ENCODE measurements at places on chromosomes 5 and 9.
A peak's percentile ranks its signal among the peaks of the same experiment; 100 is the strongest.

- no peak for DNase-seq
Measured at GRCh38 chr5:143374496-143375217, 28.8 kb downstream of the NR3C1 start.

GRCh38 chr5:148033134-148033533, 30.6 kb upstream of the SPINK5 start:
- DNase-seq, result no peak

DNA sequence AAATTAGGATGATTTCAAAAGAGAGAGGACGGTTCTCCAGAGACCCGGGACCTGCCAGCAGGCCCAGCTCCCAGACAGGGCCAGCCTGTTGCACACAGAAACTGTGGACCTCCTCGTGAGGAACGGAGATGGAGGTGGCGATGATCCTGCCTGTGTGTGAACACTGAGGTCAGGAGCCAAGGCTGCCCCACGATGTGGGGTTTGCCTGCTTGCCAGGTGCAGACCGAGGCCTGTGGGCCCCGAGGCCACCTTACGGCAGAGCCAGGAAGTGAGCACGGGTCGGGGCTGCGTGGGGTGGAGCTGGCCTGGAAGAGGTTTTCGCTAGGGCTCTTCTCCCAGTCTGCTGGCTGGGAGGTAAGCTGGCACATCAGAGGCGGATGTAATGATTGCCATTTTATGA, 4.3 kb downstream of the FAM163B start:
- peak; percentile 79 for DNase-seq

- no peak for DNase-seq
Measured at GRCh38 chr5:52710972-52711596, 76.6 kb upstream of the ITGA1 start.

- no peak for DNase-seq
Measured at GRCh38 chr9:76162751-76163500, 231.3 kb downstream of the RFK start.

DNA sequence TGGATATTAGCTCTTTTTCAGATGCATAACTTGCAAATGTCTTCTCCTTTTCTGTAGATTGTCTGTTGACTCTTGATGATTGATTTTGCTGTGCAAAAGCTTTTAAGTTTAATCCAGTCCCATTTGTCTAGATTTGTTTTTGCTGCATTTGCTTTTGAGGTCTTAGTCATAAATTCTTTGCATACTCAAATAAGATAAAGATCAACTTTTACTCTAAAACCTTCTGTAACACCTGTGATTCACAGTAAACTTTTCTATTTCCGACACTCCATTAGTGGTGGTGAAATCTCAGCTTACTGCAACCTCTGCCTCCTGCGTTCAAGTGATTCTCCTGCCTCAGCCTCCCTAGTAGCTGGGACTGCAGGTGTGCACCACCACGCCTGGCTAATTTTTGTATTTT, 239.0 kb upstream of the ST8SIA4 start:
- DNase-seq, result no peak

DNA sequence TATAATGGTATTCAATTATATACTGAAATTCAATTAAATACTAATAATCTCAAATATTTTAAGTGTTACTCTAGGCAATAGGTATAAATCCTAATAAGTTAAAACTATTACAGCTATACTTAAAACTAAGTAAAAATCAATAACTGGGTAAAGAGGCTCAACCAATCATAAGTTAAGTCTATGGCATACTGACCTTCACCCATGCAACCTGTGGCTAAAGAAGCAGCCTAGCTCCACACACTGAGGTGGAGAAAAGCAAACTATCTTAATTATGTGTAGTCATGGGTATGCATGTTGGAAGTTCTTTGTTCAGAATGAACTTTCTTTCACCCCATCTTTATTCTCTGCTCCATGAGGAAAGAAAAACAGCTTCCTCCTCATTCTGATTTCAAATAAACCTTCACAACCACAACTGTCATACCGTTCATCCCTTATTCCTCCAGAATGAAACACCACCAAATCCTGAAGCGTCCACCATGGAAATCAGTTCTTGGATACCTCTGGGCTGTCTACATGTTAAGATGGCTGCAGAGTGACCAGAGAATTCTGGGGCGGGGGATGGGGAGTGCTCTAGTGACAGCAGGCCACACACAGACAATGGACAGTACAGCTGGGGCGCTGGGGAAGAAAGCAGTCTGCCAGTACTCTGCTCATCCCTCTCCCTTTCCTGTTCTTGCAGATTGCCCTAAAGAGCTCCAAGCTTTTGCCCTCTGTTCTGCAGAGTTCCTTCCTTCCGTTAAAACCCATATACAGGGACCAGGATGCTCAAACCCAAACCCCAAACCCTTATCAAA, 62.3 kb downstream of the RIGI start:
- no peak for DNase-seq

DNA sequence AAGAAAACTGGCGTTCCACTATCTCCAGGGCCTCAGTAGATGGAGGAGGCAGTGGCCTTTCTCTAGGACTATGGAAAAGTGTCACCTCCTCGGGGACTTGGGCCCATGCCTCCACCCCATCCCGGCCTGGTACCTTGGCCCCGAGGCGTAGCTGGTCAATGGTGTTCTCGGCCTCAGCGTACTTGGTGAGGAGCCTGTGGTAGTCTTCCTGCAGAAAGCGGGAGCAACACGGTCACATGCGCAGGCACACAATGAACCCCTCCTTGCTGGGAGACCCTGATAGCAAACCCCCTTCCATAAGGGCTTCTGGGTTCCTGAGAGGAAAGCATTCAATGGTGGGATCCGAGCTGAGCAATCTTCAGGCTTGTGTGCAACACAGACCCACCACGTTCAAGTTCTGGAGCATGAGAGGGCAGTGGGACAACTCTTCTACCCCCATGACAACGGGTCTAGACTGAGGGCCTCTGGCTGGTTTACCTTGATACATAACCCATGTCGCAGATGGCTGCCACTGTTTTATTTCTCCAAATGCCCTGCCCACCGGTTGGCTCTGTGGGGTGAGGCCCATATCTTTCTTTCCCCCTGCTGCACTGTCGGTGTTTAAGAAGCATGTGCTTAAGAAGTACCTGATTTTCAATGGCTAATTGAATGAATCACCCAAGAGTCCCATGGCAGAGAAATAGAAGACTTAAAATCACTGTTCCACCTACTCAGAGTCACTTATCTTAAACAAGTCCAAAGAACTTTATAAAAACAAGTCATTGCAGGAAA, 13.6 kb downstream of the AKNA start:
- DNase-seq, result no peak

- DNase-seq, result no peak
Measured at GRCh38 chr9:96450613-96451528, 902 bp downstream of the HABP4 start.

DNA sequence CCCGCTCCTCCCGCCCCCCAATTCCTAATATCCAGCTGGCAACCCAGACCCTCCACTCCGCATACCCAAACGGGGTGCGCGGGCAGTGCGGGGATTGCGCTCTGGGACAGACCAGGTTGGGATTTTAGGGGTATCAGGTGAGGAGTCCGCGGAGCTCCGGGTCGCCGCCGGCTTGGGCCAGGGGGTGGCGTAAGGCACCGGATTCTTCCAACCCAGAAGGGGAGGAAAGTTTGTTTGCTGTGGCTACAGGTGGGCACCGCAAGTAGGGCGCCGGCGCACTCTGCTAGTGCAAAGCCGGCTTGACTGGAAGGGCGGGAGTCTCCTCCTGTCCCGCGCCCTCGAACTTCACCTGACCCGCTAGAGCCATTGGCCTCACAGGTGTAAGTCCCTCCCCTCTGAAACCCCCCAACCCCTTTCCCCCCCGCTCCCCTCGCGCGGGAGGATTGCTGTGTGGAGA, 709 bp downstream of the IQGAP2 start:
- peak; percentile 86 for DNase-seq

DNA sequence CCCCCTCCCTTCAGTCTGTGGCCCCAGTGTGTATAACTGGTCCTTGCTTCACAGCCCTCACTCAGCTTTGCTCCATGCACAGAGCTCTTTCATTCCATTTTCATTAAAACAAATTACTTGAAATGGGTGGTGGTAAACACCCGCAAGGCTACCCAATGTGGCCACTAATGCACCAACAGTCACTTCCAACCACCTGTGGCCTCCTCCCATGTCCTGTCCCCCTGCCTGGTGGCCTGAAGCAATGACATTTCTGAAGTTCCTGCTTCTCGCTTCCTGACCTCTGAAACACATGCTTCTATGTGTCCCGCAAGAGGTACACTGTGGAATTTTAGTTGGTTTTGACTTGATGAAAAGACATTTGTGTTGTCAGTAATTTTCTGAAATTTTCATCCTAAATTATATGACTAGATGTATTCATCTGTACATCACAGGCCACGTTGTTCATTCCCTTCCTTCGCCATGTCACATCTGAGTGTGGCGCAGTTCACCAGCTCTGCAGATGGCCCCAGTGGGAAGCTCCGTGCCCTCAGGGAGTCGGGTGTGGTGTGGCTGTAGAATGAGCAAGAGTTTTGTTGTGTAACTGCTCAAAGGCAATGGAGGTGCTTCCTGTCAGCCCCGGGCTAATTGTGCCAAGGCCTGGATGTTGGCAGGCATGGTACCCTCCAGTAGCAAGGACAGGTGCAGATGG, 9.6 kb downstream of the ROPN1L start:
- DNase-seq, result no peak

DNA sequence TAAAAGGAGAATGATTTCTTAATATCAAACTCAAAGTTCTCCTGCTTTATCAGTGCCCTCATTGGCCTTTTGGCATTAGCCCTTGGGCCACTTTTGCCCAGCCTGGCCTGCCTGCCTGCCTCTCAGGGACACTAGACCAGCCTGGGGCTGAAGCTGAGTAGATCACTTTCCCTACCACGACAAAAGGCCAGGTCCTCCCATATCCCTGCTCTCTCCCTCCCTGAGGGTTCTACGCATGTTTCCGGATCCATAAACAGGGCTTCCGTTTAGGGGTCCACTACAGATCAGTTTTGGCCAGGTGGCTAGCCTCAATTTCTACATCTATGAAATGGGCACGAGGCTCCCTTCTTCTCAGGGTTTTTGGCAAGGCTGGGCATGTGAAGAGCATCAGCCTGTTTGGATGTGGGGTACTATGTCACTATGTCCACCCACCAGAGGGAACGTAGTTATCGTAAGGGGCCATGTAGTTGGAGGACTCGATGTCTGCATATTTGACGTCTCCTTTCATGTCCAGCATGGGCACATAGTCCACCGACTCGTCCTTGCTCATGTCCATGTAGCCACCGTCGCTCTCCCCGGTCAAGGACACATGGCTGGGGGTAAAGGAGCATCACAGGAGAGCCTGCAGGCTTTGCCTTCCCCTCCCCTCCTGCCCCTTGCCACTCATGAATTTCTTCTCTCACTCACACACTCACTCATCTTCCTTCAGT, 34.0 kb downstream of the PDGFRB start:
- no peak for DNase-seq

DNA sequence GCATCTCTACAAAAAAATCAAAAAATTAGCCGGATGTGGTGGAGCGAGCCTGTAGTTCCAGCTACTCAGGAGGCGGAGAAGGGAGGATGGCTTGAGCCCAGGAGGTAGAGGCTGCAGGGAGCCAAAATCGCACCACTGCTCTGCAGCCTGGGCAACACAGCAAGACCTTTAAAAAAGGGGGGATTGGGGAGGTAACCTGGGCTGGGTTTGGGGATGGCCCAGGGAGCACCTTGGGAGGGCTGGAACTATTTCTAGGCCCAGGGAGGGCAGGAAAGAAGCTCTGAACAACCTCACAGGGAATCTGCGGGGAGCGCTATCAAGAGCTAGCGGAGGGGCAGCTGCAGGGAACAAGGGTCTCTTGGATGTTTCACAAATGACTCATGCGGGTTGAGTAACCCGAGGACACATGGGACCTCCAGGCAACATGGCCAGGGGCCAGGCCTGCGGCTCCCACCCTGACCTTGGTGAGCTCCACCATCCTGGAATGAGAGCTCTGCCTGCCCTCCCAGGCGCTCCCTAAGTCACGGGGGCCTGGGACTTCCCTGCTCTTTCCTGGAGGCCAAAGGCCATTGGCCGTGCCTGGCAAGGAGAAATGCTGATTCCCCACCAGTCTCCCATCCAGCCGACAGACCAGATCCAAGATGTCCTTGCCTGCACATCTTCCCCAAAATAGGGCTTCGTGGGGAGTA, 23.4 kb downstream of the SARDH start:
- DNase-seq, result no peak

- DNase-seq, result no peak
Measured at GRCh38 chr5:135208555-135208902, 174.5 kb upstream of the PITX1 start.

GRCh38 chr9:127450243-127450760, 904 bp downstream of the RPL12 start:
- DNase-seq, result no peak

DNA sequence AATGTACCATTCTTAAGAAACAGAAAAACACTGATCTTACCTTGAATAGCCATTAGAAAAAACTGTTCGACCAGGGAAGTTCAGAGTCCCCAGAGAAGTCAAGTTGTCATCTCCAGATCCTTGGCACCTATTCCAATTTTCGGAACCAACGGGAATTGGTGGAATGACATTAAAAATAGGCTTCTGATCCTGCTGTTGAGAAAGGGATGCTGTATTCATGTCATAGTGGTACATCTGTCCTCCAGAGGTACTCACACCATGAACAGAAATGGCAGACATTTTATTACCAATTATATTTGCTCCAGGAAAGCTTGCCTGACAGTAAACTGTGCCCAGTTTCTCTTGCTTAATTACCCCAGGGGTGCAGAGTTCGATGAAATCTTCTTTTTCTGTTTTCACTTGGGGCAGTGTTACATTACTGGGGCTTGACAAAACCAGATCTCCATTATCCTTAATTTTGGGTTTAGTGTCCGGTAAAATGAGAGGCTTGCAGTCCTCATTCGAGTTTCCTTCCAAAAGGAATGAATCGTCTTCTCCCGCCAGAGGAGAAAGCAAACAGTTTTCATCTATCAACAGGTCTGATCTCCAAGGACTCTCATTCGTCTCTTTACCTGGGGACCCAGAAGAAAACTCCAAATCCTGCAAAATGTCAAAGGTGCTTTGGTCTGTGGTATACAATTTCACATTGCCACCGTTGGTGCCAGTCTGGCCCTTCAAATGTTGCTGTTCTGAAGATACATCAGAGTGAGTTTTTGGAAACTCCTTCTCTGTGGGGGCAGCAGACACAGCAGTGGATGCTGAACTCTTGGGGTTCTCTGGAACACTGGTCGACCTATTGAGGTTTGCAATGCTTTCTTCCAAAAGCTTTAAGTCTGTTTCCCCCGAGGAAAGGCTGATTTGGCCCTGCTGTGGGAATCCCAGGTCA, 3.6 kb downstream of the NR3C1 start:
- DNase-seq, result no peak

DNA sequence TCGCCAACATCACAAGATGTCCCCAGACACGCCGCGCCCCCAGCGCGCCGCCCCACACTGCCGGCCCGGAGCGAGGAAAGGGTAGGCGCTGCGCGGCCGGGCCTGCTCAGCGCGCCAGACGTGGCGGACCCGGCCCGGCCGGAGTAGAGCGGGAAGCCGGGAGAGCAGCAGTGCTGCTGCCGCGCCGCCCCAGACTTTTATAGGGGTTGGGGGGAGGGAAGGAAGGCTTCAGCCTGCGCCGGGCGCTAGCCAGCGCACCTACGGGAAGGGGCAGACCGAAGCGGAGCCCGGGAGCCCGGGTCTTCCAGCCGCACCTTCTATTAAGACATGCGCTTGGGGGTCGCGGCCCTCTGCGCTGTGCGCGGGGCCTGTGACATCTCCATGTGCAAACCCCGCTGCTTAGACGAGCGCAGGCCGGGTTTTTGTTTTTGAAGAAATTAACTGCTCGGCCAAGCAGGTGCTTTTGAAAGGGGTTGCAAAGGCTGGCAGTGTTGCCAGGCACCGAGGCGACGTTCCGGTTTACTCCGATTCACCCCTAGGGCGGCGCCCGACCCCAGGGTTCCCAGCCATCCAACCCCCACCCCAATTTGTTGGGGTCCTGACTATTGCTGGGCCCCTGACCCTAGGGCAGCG, 353 bp upstream of the PAX5 start:
- DNase-seq, result peak; percentile 61
